Stimulated activated CD8-positive, alpha-beta memory T cell treated with anti-CD3 and anti-CD28 coated beads, Interleukin-4, amount 100 ng/mL, for 4 hours (primary cell): ENCODE measurements at places on chromosomes 1 and 21.

DNA sequence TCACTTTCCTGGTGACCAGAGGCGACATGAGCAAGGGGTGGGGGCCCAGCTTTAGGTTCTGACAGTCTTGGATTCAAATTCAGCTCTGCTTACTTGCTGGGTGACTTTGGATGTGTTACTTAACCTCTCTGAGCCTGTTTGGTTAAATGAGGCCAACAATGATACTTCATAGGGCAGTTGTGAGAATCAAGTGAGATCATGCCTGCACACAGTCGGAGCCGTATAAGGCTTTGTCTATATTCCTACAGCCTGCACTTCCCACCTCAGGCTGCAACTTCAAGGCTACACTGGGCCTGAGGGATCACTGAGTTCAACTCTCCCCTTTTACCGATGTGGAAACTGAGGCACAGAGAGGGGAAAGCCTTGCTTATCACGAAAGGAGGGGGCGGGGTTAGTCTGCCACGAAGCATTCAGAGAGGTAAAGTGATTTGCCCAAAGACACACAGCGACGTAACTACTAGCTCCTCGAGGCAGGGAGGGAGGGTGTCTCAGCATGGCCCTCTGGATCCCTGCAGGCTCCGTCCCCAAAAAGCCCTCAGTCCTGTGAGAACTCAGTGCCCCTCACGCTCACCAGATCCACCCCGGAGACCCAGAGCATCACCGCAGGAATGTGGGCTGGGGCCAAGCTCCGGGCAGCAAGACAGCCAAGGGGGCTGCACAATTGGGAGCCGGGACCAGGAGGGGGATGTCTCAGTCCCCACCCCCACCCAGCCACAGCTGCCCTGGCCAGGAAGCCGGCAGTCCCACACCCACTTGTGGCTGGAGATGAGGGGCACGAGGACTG, 25.0 kb downstream of the SDC3 start:
- DNase-seq, result no peak

GRCh38 chr1:156126043-156126629, 11.6 kb downstream of the LMNA start:
- no peak for DNase-seq

DNA sequence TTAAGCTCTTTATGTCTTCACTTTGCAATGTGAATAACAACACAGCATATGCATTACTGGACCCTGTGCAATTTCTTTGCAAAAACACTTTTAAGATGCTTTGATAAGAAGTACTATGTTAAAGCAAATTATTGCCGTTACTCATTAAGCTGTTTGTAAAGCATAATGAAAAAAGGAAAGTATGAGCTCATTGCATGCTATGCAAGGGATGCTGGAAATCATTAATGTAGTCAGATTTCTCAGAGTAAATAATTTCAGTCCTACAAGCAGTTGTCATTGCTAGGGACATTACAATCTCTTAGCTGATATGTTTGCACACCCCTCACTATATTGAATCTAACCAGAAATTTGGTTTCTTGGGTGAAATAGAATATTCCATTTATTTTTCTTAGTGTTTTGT, 982.5 kb upstream of the ADGRL2 start:
- DNase-seq, result no peak

DNA sequence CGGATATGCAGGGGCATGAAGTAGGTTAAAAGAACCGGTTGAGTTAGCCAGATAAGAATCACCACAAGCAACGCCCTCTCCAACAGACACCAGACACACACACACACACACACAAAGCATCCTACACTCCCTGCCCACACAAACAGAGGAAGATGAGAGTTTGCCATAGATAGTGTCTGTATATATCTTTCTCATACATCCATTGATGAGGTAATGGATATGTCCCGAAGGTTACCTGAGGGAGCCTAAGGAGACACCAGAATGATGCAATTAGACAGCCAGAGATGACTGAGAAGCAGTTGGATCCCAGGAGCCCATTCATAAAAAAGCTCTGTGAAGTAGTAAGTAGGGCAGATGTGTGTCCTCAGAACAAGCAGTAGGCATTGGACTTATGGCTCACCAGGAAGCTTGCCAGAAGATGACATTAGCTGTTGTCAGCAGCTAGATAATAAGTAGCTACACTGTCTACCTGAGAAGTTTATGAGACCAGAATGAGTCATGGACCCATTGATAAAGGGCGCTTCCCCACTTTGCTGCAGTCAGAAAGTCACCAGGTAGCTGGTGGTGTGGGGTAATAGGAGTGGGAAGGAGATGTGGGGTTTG, 247.0 kb downstream of the KCNT2 start:
- DNase-seq, result no peak

DNA sequence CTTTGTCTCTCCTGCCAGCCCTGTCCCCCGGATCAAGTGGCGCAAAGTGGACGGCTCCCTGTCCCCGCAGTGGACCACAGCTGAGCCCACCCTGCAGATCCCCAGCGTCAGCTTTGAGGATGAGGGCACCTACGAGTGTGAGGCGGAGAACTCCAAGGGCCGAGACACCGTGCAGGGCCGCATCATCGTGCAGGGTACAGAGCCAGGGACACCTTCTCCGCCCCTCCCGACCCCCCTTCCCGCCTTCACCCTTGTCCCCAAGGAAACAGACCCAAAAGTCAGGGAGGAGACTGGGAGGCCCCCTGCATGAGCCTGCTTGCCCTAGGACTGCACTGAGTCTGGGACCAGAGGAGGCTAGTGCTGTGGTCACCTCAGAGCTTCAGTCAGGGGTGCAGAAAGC, 18.2 kb downstream of the CNTN2 start:
- no peak for DNase-seq
